ENCODE measurements at places on chromosomes 16 and 17.

- DNase-seq: no peak
These were observed 206.2 kb downstream of the AXIN2 start for GRCh38 chr17:65355246-65355645.

- no peak for DNase-seq
These were observed 19.6 kb upstream of the MFSD6L start for GRCh38 chr17:8818654-8819330.

GRCh38 chr17:382644-383533 is 30.3 kb upstream of the RPH3AL start:
- DNase-seq: no peak

GRCh38 chr17:21467739-21468490 is 91.8 kb downstream of the KCNJ12 start:
- no peak for DNase-seq

GRCh38 chr16:23944381-23944780 is 108.6 kb downstream of the PRKCB start:
- DNase-seq: no peak

DNA sequence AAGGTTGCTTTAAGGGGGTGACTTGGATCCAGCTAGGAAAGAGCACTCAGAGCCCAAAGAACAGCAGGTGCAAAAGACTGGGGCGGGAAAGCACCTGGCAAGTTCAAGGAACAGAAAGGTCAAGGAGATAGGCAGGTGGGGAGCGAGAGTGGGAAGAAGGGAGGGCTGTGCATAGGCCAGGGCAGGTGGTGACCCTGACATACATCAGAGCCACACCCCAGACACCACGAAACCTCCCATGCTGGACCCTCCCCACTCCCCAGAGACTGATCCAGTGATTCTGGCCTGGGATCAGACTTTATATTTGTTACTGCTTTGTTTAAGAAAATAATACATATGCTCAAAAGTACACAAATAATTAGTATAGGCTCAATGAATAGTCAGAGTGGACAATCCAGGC is 48.5 kb upstream of the RBFOX3 start:
- DNase-seq: no peak

GRCh38 chr16:67537636-67538591 is 9.3 kb downstream of the RIPOR1 start:
- DNase-seq: no peak

GRCh38 chr16:78199325-78200022 is 100.0 kb downstream of the WWOX start:
- no peak for DNase-seq

- no peak for DNase-seq
These were observed 502.6 kb downstream of the TMEM114 start for GRCh38 chr16:8087597-8088289.

GRCh38 chr17:69607162-69607834 is 192.8 kb downstream of the MAP2K6 start:
- DNase-seq: no peak

- DNase-seq: no peak
These were observed 25.5 kb upstream of the TBX4 start for GRCh38 chr17:61426482-61427304.

- no peak for DNase-seq
These were observed 130.4 kb upstream of the PMFBP1 start for GRCh38 chr16:72302332-72302731.
